NCI-H1694 treated with DMSO at 0.1 percent for 48 hours (cell line): ENCODE measurements at places on chromosomes 5 and 9.
A peak's percentile ranks its signal among the peaks of the same experiment; 100 is the strongest.

- DNase-seq: no peak
Observed at GRCh38 chr5:6837519-6838110, 124.4 kb downstream of the TENT4A start.

- no peak for DNase-seq
Observed at GRCh38 chr5:142795251-142795650, 25.1 kb downstream of the ARHGAP26 start.

DNA sequence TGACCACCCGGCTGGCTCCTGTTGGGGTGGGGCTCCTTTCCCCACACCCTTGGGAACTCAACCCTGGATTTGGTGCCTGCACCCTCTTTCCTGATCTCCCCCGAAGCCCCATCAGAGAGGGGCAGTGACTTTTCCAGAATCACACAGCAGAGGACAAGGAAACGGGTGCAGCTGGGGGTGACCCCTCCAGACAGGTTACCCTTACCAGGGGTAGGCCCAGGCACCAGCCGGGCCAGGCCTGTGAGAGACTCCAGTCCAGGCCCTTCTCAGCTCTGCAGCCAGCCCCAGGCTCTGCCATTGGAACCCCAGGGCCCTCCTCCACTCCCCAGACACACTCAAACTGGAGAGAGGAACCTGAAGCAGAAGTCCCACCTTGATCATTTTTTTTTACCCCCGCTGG is 19.0 kb upstream of the PHYHD1 start:
- no peak for DNase-seq

- no peak for DNase-seq
Observed at GRCh38 chr9:104068546-104068945, 25.6 kb upstream of the SMC2 start.

- peak; percentile 88 for DNase-seq
Observed at GRCh38 chr5:123809594-123810221, 297.7 kb downstream of the CSNK1G3 start.

GRCh38 chr5:177296581-177296980 is 6.9 kb downstream of the RAB24 start:
- DNase-seq: no peak

- DNase-seq: no peak
Observed at GRCh38 chr9:16708656-16709435, 161.6 kb downstream of the BNC2 start.

GRCh38 chr9:13447843-13448422 is 168.4 kb upstream of the MPDZ start:
- peak; percentile 38 for DNase-seq

GRCh38 chr5:14057289-14057688 is 85.9 kb upstream of the TRIO start:
- no peak for DNase-seq

DNA sequence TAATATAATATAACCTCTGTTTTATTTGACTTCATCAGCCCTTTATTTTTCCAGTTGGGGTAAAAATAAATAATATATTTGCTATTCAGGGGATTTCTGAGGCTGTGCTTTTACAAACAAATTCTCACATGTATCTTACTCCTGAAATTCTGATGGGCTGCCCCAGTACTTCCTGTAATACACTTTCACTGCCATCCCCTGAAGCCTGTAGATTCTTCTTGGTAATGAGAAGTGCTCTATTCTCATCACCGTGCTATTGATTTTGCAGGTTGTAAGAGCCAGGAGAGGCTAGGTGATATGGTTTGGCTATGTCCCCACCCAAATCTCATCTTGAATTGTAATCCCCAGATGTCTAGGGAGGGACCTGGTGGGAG is 91.9 kb upstream of the CEP78 start:
- DNase-seq: no peak

- DNase-seq: peak; percentile 44
Observed at GRCh38 chr5:32942225-32942989, 231.3 kb downstream of the NPR3 start.

GRCh38 chr9:6328103-6328502 is at the start of gene TPD52L3:
TSS of gene TPD52L3 (plus strand) at chr9:6328375. CDS start at chr9:6328596, 221 bp downstream.
- no peak for DNase-seq

DNA sequence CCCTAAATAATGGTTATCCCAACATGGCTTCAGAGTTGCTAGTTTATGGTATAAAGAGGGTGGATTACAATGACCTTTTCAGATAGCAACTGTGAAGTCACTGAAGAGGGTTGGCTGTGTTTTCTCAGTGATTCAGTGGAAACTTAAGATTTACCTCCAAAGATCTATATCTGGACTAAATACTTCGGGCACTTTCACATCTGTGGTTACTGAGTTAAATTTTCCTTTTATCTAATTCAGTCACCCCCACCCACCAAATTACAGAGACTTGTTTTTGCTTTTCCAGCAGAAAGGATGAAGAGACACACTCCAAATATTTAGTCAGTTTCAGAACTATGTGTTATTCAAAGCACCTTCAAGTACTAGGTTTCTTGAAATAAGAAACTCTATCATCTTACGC is 573.2 kb downstream of the CCDC171 start:
- no peak for DNase-seq

DNA sequence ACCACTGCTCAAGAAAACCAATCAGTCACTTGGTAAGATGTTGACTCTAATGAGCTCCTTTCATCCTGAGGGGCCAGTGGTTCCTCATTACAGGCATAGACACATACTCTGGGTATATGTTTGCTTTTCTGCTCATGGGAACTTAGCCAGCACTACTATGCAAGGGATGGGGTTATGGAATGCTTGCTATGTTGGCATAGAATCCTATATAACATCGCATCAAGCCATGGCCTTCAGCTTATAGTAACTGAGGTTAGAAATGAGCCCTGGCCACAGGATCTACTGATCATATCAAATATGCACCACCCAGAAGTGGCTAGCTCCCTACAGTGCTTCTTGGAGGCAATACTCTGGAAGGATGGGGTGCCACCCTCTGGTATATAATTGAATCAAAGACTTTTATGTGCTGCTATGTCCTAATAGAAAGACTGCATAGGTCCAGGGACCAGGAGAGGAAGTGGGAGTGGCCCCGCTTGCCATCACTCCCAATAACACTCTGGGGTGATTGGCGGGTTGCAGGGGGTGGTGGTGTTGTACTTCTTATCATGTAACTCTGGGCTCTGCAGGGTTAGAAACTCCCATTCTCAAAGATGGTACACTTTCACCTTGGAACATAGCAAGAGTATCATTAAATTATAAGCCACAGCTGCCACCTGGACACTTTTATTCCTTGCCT is 70.3 kb downstream of the ZNF366 start:
- DNase-seq: no peak

- DNase-seq: no peak
Observed at GRCh38 chr5:65209341-65209740, 272.4 kb downstream of the ADAMTS6 start.

- no peak for DNase-seq
Observed at GRCh38 chr5:123976379-123977033, 464.5 kb downstream of the CSNK1G3 start.

- DNase-seq: no peak
Observed at GRCh38 chr5:61619777-61620518, 287.9 kb downstream of the ZSWIM6 start.

- DNase-seq: no peak
Observed at GRCh38 chr5:89930591-89931392, 478.8 kb downstream of the CETN3 start.

- no peak for DNase-seq
Observed at GRCh38 chr5:54828151-54828550, 157.2 kb downstream of the ESM1 start.

DNA sequence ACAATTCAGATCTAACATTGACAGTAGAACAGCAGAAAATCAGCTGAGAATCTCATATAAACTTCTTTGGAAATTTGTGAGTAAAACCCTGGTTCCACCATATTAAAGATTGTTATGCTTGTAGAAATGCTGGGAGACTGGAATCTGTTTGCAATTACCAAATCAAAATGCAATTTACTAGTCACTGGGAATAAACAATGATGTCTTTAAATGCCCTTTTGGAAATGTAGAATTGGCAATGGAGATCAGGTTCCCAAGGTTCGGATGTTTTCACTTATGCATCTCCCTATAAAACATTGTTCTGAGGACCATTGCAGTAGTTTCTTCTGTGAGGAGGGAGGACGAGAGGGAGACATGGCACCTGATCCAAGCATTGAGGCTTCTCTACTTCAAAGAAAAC is 384.4 kb downstream of the TMEM167A start:
- no peak for DNase-seq

DNA sequence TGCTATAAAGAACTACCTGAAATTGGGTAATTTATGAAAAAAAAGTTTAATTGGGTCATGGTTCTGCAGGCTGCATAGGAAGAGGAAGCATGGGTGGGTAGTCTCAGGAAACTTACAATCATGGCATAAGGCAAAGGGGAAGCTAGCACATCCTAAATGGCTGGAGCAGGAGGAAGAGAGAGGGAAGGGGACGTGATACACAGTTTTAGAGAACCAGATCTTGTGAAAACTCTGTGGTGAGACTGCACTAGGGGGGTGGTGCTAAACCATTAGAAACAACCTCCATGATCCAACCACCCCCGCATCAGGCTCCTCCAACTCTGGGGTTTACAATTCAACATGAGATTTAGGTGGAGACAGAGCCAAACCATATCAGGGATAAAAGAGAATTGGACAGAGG is 624.2 kb downstream of the PRR16 start:
- DNase-seq: no peak

DNA sequence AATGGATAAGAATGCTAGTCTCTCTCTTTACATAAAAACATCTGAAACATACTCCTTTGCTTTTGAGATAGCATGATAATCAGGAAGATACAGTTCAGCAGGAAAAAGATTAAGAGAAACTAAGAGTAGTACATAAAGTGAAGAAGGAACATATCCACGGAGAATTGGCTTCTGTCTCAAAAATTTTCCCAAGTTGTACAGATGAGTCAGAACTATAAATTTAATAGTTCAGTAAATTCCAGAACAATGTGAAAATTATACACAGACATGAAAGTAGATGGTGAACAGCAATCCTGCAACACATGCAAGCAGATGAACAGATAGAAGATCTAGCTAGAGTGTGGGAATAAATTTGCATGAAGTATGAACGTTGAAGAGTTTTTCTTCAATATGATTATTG is 691.4 kb upstream of the RIOK2 start:
- no peak for DNase-seq
